Stimulated activated CD8-positive, alpha-beta memory T cell treated with anti-CD3 and anti-CD28 coated beads, Interleukin-7, amount 100 ng/mL, for 1 hour (primary cell): ENCODE measurements at places on chromosomes 7 and 10.

GRCh38 chr10:63718006-63718405, 196.8 kb downstream of the REEP3 start:
- DNase-seq: no peak

DNA sequence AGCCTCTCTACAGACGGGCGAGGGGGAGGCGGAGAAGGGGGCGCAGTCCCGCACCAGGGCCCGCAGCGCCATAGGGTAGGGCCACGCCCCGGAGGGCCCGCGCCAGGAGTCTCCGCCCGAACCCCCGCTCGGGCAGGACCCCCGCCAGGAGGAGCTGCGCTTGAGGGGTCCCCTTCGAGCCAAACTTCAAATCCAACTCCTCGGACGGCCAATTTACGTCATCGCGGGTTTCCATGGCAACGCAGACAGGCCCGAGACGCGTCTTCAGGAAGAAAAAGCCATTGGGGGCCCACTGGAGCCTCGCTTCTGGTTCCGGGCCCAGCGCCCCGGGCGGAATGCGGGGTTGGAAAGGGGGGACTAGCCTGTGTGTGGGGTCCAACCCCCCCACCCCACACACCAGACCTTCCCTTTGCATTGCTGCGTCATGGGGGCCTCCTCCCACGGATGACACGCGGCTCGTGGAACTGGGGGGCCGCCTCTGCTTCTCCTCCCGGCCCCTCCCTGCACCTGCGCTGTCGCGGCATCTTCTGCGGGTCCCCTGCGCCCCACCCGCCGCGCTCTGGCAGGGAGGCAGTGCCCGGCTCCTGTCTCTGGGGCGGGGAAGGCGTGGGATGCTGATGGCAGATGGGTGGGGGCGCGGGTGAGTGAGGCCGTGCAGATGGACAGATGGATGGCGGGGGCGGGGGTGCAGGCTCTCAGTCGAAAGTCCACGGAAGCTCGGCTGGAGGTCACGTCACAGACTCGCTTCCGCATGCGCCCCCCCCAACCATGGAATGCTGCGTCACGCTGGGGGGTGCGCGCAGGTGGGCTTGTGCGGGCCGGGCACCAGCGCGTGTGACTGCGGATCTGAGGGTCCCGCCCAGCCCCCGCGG, 1.2 kb downstream of the CALY start:
- DNase-seq: peak; percentile 51

GRCh38 chr10:78178940-78179339, 145.3 kb downstream of the RPS24 start:
- no peak for DNase-seq

DNA sequence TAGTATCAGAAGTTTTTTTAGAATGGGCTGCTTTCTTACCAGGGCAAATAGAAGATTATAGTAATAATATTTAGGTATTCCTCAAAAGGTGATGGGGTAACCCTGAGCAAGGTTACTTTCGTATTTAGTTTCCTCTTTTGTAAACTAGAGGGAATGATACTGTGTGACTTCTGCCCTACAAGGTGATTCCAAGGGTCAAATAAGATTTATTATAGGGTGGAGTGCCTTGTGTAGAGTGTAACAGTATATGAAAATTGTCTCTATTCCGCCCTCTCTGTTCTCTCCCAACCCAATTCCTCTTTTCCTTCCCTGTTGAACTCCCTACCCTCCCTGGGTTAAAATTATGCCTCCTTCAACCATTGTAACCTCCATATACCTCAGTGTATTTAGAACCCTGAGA, 5.3 kb downstream of the SLC35G1 start:
- no peak for DNase-seq

DNA sequence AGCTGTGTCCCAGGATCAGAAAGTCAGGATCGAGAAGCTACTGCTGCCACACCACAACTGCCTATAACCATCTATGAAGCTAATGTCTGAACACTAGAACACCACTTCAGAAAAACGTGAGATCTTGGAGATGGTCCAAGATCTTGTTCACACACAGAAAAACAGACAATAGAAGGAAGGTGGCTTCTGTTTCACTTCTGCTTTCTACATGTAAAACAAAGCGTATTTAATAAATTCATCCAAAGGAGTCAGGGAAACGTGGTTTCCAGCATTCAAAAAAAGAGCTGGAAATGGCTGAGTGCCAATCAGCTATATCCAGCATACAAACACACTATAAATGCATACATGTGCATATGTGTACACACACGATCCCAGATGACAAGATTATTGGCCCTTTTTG, 70.2 kb upstream of the CCDC71L start:
- no peak for DNase-seq

- no peak for DNase-seq
Observed at GRCh38 chr7:2355705-2356008, 1.0 kb downstream of the EIF3B start.

DNA sequence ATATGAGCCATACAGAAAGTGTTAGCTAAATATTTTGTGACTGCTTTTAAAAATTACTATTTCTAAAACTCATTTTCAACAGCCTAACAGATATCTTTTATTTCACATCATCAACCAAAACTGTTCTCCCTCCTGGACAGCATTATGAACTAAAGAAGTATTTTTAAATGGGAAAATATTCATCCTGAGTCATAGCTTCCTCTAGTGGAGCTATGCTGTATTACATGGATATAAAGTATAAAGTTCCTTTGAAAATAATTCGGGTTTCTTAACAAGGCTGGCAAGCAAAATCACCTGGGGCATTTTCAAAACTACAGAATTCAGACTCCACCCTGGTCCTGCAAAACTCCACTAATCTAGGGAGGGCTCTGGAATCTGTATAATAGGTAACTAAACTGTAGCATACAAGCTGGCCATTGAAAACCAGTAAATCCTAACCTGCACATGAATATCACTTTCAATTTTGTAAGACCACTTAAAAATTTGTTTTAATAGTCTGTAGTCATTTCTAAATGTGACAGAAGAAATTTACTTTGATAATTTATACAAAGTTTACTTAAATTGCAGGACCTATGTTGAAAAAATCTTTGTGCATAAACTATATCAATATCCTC, 53.5 kb downstream of the SCIN start:
- no peak for DNase-seq

DNA sequence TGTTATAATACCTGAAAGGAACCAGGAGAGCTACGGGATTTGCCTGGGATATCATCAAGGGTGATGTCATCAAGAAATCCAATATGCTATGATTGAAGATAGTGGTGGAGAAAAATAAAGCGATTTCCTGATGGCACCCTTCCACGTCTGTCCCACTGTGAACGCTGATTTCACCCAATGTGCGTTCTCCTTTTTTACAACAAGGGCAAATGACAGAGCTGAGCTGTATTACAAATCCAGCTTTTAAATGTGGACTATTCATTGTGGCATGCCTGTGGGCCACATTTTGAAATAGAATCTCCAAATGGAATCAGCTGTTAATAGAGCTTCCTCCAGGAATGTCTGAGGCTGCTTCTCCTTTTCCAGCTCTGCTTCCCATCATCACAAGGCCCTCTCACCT, 23.3 kb downstream of the SLC13A4 start:
- no peak for DNase-seq

DNA sequence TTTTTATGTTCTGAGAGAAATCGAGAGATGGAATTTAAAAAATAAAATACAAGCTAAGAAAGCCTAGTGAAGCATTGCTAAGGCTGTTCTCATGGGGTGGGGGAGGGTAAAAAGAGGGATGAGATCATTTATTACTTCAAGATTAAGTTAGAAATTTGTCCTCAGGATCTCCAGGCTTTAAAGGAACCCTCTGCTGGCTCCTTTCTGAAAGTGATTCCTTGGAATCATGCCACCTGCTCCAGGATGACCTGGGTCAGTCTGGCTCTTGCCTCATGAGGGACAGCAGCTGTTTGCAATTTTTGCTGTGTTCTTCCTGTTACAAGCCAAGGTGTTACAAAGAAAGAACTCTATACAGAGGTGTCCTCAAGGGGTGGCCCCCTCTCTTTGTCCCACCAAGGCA, 69.8 kb downstream of the CDK1 start:
- no peak for DNase-seq

DNA sequence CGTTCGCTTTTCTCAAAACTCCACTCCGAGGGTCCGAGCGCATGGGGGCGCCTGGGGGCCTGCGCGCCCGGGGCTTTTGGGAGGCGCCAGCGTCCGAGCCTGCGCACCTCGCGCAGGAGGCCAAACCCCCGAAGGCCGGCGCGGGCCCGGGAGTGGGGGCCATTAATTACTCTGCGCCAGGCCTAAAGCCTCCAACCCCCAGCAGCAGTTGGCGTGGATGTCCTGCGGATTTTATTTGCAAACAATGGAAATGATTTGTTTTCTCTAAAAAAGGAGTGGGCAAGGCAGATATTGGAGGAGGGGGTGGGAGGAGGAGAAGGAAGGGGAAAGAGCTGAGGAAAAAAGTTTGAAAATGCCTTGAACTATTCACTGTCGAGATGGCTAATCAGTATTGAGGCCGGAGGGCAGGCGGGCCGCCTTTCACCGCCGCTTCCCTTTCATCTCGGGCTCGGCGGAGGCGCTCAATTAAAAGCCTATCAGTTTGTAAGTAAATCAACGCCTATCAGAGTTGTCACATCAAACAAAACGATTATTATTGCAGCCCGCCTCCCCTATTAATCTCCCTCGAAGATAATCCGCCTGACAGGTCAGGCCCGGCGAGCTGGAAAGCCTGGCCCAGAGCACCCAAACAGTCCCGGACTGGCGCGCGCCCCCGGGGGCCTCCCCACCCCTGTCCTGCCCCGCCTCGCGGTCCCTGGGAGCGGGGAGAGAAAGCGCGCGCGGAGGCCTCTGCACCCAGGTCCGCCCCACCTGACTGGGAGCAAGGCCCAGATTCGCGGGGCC, 3.4 kb upstream of the ZNF503 start:
- DNase-seq: no peak

DNA sequence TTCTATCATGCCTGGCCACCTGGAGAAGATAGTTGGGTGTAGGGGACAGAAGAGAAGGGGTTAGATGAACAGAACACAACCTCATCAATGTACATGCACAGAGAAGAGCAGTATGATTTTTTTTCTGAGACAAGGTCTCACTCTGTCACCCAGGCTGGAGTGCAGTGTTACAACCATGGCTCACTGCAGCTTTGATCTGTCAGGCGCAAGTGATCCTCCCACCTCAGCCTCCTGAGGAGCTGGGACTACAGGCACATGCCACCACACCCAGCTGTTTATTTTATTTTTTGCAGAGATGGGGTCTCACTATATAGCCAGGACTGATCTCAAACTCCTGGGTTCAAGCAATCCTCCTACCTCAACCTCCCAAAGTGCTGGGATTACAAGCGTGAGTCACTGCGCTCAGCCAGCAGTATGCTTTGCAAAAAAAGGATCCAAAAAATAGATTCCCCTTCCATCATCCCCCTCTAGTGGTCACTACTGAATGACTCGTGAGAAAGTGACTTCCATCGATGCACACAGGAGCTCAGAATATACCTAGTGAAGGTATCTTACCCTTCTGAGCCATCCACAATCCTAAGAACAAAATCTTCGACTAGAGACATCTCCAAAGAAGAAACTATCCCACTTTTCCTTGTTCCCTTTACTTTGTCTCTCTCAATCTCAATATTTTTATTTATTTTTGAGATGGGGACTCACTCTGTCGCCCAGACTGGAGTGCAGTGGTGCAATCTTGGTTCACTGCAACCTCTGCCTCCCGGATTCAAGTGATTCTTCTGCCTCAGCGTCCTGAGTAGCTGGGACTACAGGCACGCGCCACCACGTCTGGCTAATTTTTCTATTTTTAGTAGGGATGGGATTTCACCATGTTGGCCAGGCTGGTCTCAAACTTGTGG, 21.0 kb downstream of the ZCWPW1 start:
- no peak for DNase-seq

GRCh38 chr7:129918922-129919321, 33.8 kb downstream of the UBE2H start:
- DNase-seq: no peak

DNA sequence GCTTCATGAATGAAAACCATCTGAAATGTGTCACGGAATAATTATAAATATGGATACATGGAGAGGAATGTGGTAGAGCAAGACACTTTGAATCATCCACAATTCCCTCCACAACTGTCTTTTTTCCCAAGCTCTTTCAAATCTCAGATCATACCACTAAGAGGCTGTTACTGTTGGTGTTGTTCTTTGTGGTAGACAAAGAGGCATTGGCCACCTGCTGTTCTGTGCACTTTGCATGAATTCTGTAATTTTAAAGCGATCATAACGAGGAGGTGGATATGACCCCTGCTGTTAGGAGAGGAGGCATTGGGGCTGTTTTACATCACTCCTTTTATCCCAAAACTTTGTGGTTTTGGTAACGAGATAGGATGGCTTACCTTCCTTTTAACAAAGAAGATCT, 141.2 kb upstream of the KLF6 start:
- no peak for DNase-seq

DNA sequence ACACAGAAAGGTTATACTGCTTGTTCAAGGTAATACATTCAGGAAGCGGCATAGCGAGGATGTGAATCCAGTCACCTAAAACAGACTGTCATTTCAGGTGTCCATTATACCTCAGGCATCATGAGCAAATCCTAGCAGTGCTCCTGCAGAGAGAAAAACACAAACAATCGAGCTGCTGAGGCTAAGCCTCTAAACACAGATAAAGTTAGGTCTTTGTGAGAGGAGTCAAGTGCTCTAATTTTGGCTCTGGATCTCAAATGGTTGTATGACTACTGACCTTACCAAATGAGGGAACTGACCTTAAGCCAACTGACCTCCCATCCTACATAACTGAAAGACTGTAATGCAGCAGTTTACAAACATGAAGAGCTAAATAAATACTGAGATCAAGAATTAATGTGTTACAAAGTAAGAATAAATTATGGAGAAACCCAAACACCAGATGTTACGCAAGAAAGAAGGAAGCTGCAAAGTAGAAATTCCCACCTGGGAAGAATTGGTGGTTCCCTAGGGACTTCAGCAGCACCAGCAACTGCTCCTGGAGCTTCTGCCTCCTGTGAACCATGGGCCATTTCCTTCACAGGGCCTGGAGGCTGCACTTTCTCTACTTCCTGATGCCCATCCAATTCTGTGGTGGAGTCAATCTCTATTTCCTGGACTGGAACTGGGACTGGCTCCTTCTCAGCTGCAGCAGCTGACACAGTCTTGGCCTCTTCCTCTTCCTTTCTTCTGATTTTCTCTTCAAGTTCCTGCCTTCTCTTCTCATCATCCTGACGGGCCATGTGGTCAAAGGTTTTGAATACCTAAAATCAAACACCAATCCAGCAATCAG, 5.8 kb downstream of the NUDCD3 start:
- DNase-seq: no peak

- DNase-seq: no peak
Observed at GRCh38 chr7:7221599-7222038, 39.3 kb downstream of the C1GALT1 start.

- no peak for DNase-seq
Observed at GRCh38 chr7:924541-925231, 29.8 kb downstream of the ADAP1 start.

- DNase-seq: no peak
Observed at GRCh38 chr10:130459011-130459410, 322.8 kb downstream of the GLRX3 start.

- DNase-seq: no peak
Observed at GRCh38 chr7:121871188-121871587, 1.8 kb upstream of the PTPRZ1 start.

- no peak for DNase-seq
Observed at GRCh38 chr7:18407385-18407784, 88.2 kb upstream of the HDAC9 start.

- no peak for DNase-seq
Observed at GRCh38 chr10:66329147-66329546, 596.7 kb upstream of the LRRTM3 start.
